Bronchial smooth muscle cell (primary cell): ENCODE measurements at places on chromosomes 4 and X. TPM values are rescaled to one million over a fixed set of nuclear protein-coding genes. Genes with fewer than 3 reads are reported as not detected.

Gene ZNF718
- 3.4 and 4.6 TPM in 2 replicates for total RNA-seq

Gene PPEF2
- not detected in 2 replicates for total RNA-seq

Gene NPY1R
- not detected in 2 replicates for total RNA-seq

Gene PDE5A
- 314 and 398 TPM in 2 replicates for total RNA-seq

Gene MAGEC3
- not detected in 2 replicates for total RNA-seq

Gene GJB1
- not detected in 2 replicates for total RNA-seq

Gene LRAT
- total RNA-seq = 0.17 and 0.47 TPM in 2 replicates

Gene TRIM61
- 1.1 and 1.6 TPM in 2 replicates for total RNA-seq

Gene TRAM1L1
- total RNA-seq = 2.2 and 3.3 TPM in 2 replicates

Gene USP17L26
- not detected in 2 replicates for total RNA-seq

Gene GAB3
- 2.0 and 3.0 TPM in 2 replicates for total RNA-seq

Gene MOB1B
- total RNA-seq = 4.2 and 8.7 TPM in 2 replicates

Gene ZCCHC18
- total RNA-seq = 0.69 and 1.7 TPM in 2 replicates

Gene RNF128
- total RNA-seq = 3.3 and 3.6 TPM in 2 replicates

Gene GCNA
- 1.1 and 2.2 TPM in 2 replicates for total RNA-seq

Gene SCML2
- 0.79 and 1.1 TPM in 2 replicates for total RNA-seq

Gene ARFIP1
- total RNA-seq = 21.8 and 40.7 TPM in 2 replicates

Gene P2RY10
- 0.34 TPM in 1 of 2 replicates, not detected in the other for total RNA-seq

Gene BGN
- 2.4 and 5.3 TPM in 2 replicates for total RNA-seq

Gene CHRDL1
- 0.17 and 3.8 TPM in 2 replicates for total RNA-seq

Gene SMR3B
- not detected in 2 replicates for total RNA-seq

Gene GIMD1
- total RNA-seq = not detected in 2 replicates

Gene TAF7L
- 0.69 and 0.95 TPM in 2 replicates for total RNA-seq
